IPS-NIHi11 (cell line): ENCODE measurements at places on chromosomes 13 and 19.

DNA sequence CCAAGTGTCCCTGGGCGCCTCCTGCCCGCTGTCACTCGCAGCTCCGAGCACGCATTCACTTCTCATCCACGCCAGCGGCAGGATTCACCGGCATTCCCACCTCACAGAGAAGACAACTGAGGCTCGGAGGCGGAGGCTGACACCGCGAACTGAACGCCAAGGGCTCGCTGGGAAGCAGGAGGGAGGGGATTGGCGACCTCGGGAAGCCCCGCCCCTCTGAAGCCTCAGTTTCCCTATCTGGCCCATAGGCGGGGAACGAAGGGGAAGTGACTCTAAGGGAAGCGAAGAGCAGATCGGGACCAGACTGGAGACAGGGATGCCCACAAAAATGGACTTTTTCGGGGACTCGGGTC lies 256 bp downstream of the MICOS13 start:
- DNase-seq, result peak; percentile 56

DNA sequence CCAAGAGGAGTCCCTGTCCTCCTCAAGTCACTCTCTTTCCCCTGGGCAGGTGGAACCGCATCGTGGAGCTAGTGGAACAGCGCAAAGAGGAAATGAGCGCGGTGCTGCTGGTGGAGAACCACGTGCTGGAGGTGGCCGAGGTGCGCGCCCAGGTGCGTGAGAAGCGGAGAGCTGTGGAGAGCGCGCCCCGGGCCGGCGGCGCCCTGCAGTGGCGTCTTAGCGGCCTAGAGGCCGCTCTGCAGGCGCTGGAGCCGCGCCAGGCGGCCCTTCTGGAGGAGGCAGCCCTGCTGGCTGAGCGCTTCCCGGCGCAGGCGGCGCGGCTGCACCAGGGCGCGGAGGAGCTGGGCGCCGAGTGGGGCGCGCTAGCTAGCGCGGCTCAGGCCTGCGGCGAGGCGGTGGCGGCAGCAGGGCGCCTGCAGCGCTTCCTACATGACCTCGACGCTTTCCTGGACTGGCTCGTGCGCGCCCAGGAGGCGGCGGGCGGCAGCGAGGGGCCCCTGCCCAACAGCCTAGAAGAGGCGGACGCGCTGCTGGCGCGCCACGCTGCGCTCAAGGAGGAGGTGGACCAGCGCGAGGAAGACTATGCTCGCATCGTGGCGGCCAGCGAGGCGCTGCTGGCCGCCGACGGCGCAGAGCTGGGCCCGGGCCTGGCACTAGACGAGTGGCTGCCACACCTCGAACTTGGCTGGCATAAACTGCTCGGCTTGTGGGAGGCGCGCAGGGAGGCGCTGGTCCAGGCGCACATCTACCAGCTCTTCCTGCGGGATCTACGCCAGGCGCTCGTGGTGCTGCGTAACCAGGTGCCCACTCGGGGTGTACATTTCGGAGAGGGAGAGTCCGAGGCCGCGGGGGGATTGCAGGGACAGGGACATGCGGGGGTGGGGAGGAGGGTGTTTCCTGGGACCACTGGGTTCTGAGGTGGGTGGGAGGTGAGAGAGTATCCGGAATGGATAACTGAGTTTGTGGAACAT lies 52.8 kb downstream of the SPTBN4 start:
- peak; percentile 70 for DNase-seq

DNA sequence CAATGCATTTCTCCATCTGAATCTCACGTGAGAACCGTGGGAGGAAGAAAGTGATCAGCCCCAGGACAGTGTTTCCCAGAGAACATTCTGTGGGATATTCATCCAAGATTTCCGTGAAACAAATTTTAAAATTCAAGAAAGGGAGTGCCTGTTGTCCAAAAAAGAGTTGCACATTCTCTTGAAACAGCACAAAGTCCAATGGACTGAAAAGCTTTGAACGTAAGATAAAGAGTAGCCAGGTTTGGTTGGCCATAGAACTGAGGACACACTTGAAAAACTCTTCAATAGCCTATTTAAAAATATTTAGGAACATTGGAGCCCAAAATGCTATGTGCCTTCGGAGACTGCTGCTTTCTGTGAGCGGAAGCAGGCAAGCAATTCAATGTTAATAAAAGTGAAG lies 353.9 kb downstream of the MYO16 start:
- no peak for DNase-seq

GRCh38 chr19:18489627-18490184 lies 32.2 kb downstream of the ELL start:
- no peak for DNase-seq

DNA sequence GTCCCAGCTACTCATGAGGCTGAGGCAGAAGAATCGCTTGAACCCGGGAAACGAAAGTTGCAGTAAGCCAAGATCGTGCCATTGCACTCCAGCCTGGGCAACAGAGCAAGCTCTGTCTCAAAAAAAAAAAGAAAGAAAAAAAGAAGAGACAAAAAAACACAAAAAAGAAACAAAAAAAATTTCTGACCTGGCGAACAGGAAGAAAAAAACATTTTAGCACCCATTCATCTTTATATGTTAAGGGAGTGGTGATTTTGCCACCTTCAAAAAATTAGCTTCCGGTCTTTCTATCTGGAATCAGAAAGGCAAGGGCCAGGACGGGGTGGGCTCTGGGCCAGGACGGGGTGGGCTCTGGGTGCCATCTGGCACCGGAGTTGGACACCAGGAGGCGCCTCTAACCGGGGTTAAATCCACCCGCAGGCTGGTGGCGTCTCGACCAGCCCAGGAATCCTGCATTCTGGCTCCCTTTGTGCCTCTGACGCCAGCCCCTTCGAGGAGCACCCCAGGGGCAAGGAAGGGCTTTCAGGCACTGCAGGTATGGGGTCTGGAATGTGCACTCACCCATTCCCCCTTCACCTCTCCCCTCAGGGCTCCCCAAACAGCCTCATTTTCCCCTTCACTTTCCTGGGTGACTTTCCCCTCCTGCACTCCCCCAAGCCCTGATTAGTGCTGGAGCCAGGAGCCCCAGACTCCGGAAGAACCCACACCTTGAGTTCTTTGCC lies 10.4 kb upstream of the ZSWIM4 start:
- peak; percentile 78 for DNase-seq

DNA sequence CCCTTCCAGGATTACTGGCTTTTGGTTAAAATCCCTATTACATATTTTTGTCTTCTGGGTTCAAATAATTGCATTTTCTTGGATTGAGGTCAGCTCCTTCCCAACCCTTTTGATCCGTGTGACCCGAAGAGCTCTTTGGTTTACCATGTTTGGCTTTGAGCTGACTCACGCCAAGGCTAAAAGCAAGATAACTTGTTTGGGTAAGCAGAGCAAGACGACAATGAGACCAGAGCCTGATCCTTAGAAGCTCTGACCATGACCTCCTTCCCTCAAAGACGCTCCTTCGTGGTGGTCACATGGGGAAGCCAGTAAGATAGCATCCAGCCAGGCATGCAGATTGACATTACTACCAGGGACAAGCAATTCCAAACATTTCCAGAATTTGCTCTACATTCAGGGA lies 153.8 kb downstream of the DCT start:
- no peak for DNase-seq

GRCh38 chr19:46296722-46297461 lies at the start of gene HIF3A:
Gene HIF3A, plus strand, starts transcription at chr19:46297042. Its CDS starts 35 bp downstream, at chr19:46297077.
- DNase-seq, result peak; percentile 96
